Osteoblast (primary cell): ENCODE measurements at places on chromosomes 3 and 15. TPM values are rescaled to one million over a fixed set of nuclear protein-coding genes. Genes with fewer than 3 reads are reported as not detected.

- DNase-seq = peak; percentile 97
- H3K4me3 ChIP-seq = peak overlapping the region; percentile 50
- H3K27me3 ChIP-seq = peaks cover 4% of the 10 kb centered on the region
- no peaks in the 10 kb centered on the region for H3K4me1 ChIP-seq
These were observed 49.9 kb downstream of the KY start for GRCh38 chr3:134600685-134601463.

GRCh38 chr3:100844063-100844936, 135.0 kb downstream of the TFG start:
- H3K4me1 ChIP-seq = no peaks in the 10 kb centered on the region
- no peak overlapping the region for H3K27ac ChIP-seq
- H3K36me3 ChIP-seq = peaks cover 28% of the 10 kb centered on the region

The MED12L gene
- 0.59 and 2.2 TPM in 2 replicates for total RNA-seq

The KNL1 gene
- total RNA-seq = 3.5 and 3.6 TPM in 2 replicates

DNA sequence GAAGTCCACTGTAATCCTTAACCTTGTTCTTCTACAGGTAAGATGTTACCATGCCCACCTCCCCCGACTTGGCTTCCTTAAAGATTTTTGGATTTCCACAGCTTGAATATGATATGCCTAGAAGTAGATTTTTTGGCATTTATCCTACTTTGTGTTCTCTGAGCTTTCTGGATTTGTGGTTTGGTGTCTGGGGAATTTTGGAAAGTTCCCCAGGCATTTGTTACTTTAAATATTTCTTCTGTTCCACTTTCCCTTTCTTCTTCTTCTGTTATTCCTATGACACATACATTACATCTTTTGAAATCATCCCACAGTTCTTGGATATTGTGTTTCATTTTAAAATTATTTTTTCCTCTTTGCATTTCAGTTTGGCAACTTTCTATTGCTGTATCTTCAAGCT, 122.1 kb upstream of the TMEM108 start:
- H3K27me3 ChIP-seq = no peaks in the 10 kb centered on the region
- no peak for DNase-seq
- no peak overlapping the region for H3K27ac ChIP-seq
- H3K36me3 ChIP-seq = no peaks in the 10 kb centered on the region
- peaks cover 20% of the 10 kb centered on the region for H3K4me1 ChIP-seq

The APPL1 gene
- total RNA-seq = 53.6 and 63.9 TPM in 2 replicates

- peaks cover 61% of the 10 kb centered on the region for H3K4me1 ChIP-seq
- no peaks in the 10 kb centered on the region for H3K27me3 ChIP-seq
- no peak overlapping the region for H3K4me3 ChIP-seq
- peaks cover 55% of the 10 kb centered on the region for H3K36me3 ChIP-seq
- peak overlapping the region; percentile 80 for H3K27ac ChIP-seq
These were observed 59.2 kb downstream of the AAGAB start for GRCh38 chr15:67195305-67195704.

DNA sequence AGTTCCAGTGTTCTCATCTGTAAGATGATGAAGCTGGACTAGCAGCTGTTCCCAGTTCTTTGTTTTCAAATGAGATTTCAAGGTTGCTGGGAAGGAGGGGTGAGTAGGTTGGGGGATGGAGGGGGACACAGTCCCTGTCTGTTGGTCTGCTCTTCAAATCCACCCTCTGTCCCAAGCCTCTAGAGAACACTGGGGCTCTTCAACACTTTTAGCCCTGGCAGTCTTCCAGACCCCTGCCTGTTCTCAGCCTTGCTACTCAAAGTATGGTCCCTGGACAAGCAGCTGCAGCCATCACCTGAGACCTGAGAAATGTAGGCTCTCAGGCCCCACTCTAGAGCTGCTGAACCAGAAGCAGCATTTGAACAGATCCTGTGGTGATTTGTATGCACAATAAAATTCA, 41.3 kb downstream of the NEK11 start:
- H3K27ac ChIP-seq = no peak overlapping the region
- peaks cover 11% of the 10 kb centered on the region for H3K4me1 ChIP-seq
- no peaks in the 10 kb centered on the region for H3K36me3 ChIP-seq
- no peaks in the 10 kb centered on the region for H3K27me3 ChIP-seq
- no peak for DNase-seq

The RGMA gene
- total RNA-seq = 2.5 and 3.2 TPM in 2 replicates

DNA sequence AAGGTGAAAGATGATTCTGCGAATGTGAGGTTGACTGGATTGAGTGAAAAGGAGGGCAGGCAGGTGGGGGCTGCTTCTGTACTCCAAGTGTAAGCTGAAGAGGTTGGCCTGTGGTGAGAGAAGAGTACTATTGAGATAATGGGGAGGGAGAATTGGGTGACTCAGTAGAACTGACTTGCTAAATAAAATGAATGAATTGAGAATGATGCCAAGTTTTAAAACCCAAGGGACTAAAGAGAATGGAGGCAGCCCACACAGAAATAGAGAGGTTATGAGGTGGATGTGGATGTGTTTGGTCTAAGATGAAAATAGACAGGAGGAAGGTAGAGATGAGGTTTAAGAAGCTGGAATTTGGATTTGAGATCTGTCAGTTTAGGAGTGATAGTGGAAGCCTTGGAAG, 5.9 kb downstream of the MME start:
- no peaks in the 10 kb centered on the region for H3K27me3 ChIP-seq
- H3K27ac ChIP-seq = no peak overlapping the region
- H3K36me3 ChIP-seq = no peaks in the 10 kb centered on the region

GRCh38 chr3:11059090-11059798, 66.7 kb downstream of the SLC6A1 start:
- peaks cover 12% of the 10 kb centered on the region for H3K4me1 ChIP-seq
- H3K27me3 ChIP-seq = peaks cover 14% of the 10 kb centered on the region
- H3K4me3 ChIP-seq = no peak overlapping the region
- no peak overlapping the region for H3K27ac ChIP-seq

- no peaks in the 10 kb centered on the region for H3K27me3 ChIP-seq
- peak; percentile 31 for DNase-seq
- H3K4me1 ChIP-seq = peaks cover 14% of the 10 kb centered on the region
- no peak overlapping the region for H3K4me3 ChIP-seq
- no peak overlapping the region for H3K27ac ChIP-seq
- no peaks in the 10 kb centered on the region for H3K36me3 ChIP-seq
These were observed 14.8 kb downstream of the KLHL6 start for GRCh38 chr3:183540501-183541234.

DNA sequence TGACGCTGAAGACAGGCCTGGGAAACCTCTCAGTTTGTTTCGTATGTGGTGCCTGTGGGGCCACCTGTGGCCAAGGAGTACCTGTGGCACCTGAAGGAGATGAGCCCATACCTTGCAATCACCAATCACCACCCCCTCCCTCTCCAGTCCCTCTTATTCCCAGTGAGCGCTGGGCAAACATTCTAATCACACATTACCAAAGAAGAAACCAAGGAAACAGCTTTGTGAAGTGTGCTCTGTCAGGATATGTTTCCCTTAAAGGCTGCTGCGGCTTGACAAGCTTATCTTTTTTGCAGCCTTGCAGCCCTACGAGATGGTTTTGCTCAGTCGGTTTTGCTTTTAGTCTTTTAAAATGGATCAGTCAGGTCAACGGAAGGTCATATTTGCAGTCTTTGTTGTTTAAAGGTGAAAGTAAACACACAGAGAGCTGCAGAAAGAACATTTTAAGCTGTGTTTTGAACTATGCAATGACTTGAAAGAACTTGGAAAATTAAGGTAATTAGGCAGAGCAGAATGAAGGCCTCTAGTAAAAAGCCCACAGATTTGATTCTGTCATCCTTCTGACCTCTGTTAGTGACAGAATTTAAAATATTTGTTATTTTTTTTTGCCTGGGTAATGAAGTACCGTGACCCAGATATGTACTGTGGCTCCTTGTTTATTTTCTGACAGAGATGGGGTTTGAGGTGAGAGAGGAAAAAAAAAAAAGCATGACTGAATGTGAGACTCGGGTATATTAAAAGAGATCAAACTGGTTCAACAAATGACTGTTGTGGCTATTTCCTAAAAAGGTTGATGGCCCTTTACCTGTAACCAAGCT, 461.4 kb downstream of the NSUN3 start:
- no peak overlapping the region for H3K27ac ChIP-seq
- DNase-seq = peak; percentile 45
- H3K4me3 ChIP-seq = no peak overlapping the region
- H3K27me3 ChIP-seq = no peaks in the 10 kb centered on the region

DNA sequence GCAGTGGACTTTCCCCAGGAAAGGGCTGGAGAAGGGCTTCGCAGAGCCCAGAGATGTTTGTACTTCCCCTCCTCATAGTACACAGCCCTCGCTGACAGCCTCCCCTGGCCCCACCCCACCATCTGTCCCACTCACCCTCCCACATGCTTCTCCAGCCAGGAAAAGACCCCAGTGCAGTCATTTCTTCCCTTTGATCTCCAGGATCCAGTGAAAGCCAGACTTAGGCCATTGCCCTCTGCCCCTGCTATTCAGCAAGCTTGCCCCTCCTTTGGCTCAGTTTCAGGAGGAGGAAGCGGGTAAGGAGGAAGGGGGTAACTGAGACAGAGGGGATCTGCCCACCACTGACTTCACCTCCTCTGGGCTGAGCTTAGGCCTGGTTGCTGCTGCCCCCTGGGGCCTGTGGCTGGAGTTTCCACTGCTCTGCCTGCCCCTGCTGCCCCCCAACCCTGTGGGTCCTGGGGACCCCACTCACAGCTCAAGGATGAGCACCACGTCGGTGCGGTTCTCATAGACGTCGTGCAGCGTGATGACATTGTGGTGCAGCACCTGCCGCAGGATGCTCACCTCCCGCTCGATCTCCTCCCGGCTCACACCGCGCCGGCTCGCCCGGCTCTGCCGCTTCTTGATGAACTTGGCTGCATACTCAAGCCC, 63.1 kb downstream of the DAPK2 start:
- H3K27me3 ChIP-seq = no peaks in the 10 kb centered on the region
- H3K4me3 ChIP-seq = no peak overlapping the region
- no peak for DNase-seq
- no peak overlapping the region for H3K27ac ChIP-seq

DNA sequence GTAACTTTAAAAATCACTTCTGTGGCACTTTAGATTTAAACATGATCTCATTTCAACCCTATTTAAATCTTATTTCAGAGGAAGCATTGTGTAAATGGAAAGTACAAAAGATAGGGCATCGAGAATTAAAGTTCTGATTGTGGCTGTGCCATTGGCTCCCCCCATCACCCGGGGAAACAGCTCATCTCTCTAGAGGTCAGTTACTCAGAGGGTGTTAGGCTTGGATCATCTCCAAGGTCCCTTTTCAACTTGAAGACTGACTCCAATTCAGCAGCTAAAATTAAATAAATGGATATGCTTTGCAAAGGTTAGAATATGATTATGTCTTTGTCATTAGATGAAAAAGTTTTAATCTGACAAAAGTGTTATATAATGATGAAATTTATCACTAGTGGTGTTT, 20.1 kb downstream of the CADM2 start:
- H3K4me3 ChIP-seq = no peak overlapping the region
- H3K36me3 ChIP-seq = no peaks in the 10 kb centered on the region
- H3K4me1 ChIP-seq = no peaks in the 10 kb centered on the region
- H3K27ac ChIP-seq = no peak overlapping the region

The THRB gene
- total RNA-seq = 0.36 and 0.88 TPM in 2 replicates

- H3K27ac ChIP-seq = no peak overlapping the region
- H3K36me3 ChIP-seq = no peaks in the 10 kb centered on the region
- no peak for DNase-seq
- H3K4me3 ChIP-seq = no peak overlapping the region
These were observed 880.2 kb downstream of the ROBO1 start for GRCh38 chr3:78887547-78888011.

The ITIH3 gene
- total RNA-seq = under 0.01 TPM in 1 of 2 replicates, not detected in the other

The SPATA12 gene
- total RNA-seq = not detected in 2 replicates

- H3K27me3 ChIP-seq = no peaks in the 10 kb centered on the region
- H3K4me1 ChIP-seq = peaks cover 36% of the 10 kb centered on the region
- H3K27ac ChIP-seq = peak overlapping the region; percentile 48
- peaks cover 21% of the 10 kb centered on the region for H3K36me3 ChIP-seq
These were observed 66.2 kb downstream of the RASA2 start for GRCh38 chr3:141553055-141553454.

DNA sequence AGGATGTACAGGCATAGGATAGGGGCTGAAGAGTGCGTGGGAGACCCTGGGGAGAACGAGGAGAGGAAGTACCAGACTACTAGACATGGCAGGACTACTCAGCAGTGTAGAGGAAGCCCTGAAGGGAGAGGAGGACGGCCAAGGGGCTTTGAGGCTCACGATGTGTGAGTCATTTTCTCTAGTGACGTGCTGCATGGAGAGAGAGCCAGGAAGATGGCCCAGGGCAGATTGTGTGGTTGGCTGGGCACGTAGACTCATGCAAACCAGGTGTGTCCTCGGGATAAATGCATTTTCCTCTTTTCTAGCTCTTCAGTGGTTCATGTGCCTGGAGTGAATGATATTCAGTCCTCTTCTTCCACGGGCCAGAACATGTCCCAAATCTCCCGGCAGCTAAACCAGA, 115.0 kb upstream of the ABHD17C start:
- H3K4me1 ChIP-seq = peaks cover 7% of the 10 kb centered on the region
- H3K27ac ChIP-seq = no peak overlapping the region
- DNase-seq = peak; percentile 84
- H3K27me3 ChIP-seq = no peaks in the 10 kb centered on the region
- no peak overlapping the region for H3K4me3 ChIP-seq
- H3K36me3 ChIP-seq = peaks cover 62% of the 10 kb centered on the region

DNA sequence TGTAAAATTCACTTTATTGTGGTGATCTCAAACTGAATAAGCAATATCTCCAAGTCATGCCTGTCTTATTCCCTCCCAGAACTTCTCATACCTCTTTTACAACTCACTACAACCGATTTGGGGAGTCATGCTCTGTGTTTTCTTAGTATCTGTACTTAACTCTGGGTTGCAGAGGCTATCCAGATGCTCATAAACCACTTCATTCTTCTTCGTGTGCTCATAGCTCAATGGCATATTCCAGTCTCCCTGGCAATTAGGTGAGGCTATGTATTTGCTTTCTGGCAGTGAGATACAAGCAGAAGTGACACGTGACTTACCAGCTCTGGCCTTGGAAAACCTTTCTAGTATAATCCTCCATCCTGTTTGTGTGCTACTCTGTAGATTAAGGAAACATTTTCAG, 360.9 kb downstream of the ZNF385D start:
- no peak overlapping the region for H3K27ac ChIP-seq
- H3K36me3 ChIP-seq = no peaks in the 10 kb centered on the region
- H3K4me1 ChIP-seq = no peaks in the 10 kb centered on the region
- DNase-seq = peak; percentile 62

DNA sequence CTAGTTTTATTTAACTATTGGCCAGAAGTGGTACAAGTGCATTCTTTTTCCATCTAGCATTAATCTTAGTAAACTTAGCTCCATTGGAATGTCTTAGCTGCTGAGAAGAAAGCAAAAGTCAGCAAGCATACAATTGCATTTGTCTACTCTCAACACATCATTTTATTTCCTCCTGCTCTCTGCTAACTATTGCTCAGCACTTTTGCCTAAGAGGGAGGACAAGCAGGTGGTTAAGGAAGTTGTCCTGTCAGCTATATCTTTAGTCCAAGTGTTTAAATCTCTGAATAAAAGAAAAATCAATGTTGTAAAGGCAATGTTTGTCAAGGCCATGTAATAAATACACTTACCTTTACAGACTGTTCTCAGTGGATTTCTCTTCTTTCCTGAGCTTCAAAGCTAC, 51.0 kb downstream of the FHIT start:
- H3K36me3 ChIP-seq = no peaks in the 10 kb centered on the region
- DNase-seq = no peak
- H3K4me3 ChIP-seq = no peak overlapping the region
- H3K4me1 ChIP-seq = no peaks in the 10 kb centered on the region
- H3K27me3 ChIP-seq = no peaks in the 10 kb centered on the region
- no peak overlapping the region for H3K27ac ChIP-seq
